ENCODE measurements at places on chromosomes 2 and 18. TPM values are rescaled to one million over a fixed set of nuclear protein-coding genes. Genes with fewer than 3 reads are reported as not detected.
A peak's percentile ranks its signal among the peaks of the same experiment; 100 is the strongest.

GRCh38 chr2:117726747-117727146, 87.7 kb upstream of the DDX18 start:
- DNase-seq = no peak

GRCh38 chr2:120474486-120474885, 128.6 kb downstream of the INHBB start:
- no peak for DNase-seq

DNA sequence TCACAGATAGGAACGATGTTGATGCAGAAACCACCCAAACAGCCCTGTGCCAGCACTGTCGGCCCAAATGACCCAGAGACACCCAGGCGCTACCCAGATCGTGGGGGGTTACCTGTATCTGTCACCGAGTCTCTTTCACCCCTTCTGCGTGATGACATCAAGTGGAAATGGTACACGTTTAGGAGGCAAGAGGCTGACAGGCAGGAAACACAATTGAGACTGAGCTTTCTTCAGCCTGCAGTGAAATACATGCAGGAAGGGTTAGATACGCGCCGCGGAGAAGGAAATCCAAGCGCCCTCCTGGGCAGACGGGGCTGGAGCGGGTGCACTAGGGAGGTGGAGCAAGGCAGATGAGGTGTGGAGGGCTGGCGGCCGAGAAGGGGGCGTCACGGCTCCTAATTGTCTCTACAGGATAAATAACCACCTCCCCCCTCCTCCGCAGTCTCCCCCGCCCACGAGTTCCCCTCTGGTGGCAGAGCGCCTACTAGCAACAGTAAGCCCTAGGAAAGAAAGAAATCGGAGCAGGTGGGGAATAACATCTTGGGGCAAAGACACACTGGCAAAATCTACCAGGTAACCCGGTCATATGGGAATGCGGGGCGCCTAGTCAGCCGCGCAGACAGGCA, at the start of gene RNF152:
Gene RNF152 (minus strand): TSS at position 325 of the 626 bp plus-strand sequence. CDS start 76,544 bp downstream, outside the sequence.
- DNase-seq = peak; percentile 51

DNA sequence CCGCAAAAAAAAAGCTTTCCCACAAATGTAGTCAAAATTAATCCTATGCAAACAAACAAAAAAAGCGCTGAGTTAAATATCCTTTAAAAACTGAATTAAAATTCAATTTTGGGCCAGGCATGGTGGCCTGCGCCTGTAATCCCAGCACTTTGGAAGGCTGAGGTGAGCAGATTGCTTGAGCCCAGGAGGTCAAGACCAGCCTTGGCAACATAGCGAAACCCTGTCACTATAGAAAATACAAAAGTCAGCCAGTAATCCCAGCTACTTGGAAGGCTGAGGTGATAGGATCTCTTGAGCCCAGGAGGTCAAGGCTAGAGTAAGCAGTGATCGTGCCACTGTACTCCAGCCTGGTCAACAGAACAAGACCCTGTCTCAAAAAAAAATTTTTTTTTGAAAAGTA, 8.8 kb upstream of the MARCHF7 start:
- DNase-seq = no peak

The KCNF1 gene
- total RNA-seq = not detected
